Posterior vena cava (tissue), 2 donors: ENCODE measurements at places on chromosomes 16 and 17.

- no peak for DNase-seq
Measured at GRCh38 chr17:34633351-34633750, 54.0 kb downstream of the TMEM132E start.

DNA sequence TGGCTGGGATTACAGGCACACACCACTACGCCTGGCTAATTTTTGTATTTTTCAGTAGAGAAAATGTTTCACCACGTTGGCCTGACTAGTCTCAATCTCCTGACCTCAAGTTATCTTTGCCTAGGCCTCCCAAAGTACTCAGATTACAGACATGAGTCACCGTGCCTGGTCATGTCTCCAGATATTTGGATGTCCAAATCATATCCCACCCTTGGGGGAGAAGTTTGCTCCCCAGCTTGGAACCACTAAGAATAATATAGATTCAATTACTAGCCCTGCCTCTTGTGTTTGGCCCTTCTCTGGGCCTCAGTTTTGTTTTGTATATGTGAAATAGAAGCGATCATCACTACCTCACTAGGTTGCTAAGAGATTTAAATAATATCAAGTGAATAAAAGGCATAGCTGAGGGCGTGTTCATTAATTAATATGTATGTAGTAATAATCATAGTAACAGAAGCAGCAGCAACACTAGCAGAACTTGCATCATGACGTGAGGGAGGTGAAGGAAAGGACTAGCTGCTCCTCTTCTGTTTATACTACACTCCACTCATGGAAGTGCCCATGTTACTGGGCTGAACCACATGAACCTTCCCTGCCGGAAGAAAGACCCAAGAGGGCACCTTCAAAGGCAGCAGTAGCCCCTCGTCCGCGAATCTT, 253.6 kb upstream of the XYLT1 start:
- no peak for DNase-seq

GRCh38 chr16:2323701-2324100, 16.8 kb downstream of the ABCA3 start:
- DNase-seq, result peak; percentile 55

DNA sequence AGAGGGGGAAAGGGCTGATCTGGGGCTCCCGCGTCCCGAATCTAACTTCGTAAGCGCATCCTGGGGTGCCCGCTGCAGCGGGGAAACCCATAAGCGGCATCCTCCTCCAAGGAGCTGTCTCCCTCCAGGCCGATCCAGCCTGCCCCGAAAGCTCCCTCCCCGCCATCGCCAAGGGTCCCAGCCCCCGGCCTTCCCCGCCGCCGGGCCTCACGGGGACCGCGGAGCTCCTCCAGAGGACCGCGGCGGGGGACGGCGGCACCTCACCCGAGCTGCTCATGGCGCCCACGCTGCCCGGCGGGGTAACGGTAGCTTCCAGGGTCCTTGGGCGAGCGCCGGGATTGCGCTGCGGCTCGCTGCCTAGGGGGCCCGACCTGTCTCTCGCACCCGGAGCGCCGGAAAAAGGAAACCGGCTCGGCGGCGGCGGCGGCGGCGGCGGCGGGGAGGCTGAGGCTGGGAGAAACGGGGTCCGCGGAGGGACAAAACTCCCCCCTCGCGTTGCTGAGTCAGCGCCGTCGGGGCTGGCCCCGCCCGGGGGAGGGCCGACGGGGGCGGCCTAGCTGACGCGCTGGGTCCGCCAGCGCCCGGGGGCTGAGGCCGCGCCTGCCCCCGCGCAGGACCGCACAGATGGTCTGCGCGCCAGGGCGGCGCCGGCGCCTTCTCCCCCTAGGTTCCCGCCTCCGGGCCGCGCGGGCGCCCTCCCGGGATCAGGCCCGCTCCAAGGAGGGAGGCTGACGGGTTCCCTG, at the start of gene BLMH:
Gene BLMH (minus strand): TSS at position 402 of the 743 bp plus-strand sequence. CDS start 125 bp downstream, at position 277.
- peak; percentile 94 for DNase-seq

- DNase-seq, result no peak
Measured at GRCh38 chr17:14351493-14351892, 50.6 kb downstream of the HS3ST3B1 start.

DNA sequence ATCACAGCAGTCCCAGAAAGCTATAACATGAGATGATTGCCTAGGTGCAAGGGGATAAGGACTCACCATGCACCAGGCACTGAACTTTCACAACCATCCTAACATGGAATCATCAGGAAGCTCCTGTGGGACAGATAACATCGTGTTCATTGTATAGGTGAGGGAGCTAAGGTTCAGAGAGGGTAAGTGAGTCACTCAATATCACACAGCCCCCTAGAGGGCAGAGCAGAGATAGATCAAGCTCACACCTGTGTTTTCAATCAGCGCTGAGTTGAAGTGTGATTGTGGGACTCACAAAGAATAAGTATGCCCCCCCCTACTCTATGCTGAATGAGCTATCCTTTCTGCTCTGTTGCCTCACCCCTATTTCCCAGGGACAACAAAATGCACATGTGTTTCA, 377.7 kb upstream of the ERCC4 start:
- no peak for DNase-seq

DNA sequence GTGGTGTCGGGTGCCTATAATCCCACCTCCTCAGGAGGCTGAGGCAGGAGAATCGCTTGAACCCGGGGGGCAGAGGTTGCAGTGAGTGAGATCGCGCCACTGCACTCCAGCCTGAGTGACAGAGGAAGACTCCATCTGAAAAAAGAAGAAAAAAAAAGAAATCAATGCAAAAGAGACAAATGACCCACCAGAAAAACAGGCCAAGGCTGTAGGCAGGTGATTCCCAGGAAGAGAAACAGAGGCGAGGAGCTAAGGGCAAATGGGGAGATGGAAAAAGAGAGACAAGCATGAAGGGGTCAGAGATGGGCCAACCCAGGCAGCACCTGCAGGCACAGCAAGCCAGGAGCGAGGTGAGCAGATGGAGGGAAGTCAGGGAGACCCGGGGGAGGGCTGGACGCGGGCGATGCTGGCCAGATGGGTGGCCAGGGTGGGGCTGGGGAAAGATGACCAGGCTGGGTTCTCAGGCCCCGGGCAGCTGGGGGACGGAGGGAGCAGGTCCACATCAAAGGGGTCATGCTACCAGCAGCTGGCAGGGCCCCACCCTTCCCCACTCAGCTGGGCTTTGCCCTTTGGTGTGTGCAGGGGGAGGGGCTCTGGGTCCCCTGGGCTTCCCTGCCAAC, 25.5 kb downstream of the MYBBP1A start:
- no peak for DNase-seq

DNA sequence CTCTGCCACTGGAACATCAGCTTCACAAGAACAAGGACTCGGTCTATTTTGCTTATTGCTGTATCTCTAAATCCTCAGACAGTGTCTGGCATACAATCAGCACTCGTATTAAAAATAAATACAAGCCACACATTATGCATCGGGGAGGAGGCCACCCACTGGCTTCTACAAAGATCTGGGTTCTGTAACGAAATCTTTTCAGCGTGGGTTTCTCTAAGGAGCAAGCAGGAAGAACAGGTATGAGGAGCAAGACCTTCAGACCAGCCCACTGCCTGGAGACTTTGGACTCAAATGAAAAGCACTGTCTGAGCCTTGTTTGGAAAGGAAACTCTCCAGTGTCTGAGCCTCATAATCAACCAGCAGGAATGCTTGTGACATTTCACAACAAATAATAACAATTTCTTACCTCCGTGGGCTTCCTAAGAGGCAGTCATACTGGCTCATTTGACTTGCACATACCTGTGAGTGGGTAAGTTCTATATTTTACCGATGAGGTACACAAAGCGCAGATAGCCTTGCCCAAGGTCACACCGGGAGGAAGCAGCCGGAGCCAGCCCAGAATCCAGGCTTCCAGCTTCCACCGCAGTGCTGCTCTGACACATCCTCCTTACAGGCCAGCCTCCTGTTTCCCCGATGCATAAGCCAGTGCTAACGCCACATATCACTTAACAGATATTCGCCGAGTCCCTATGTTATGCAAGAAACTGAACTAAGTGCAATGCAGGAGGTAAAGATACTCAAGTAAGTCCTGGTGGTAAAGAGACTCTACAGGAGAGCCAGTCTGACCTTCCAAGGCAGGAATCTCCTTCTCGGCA, 118.6 kb upstream of the TNRC6C start:
- DNase-seq, result peak; percentile 82

DNA sequence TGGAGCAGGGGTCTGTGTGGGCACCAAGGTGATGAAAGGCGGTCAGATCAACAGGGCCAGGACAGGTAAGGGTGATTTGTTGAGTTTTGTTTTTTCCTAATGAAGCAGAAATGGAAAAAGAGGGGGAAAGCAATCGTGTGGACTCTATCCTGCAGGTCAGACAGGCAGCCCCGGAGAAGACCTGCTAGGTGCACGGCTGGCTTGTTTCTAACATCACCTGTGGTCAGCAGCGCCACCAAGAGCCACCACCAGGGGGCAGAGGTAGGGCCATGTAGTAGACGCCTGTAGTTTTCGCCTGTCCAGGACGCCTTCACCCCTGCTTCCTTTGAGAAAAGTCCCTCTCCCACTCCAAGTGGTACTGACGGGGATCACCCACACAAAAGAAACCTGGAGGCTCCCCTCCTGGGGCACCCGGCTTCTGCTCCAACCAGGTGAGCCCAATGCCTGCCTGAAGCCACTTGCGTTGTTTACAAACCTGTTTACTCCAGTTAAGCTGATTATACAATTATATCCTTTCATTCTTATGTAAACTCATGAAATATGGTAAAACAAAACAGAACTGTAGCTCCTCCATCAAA, 54.2 kb upstream of the SEC14L1 start:
- peak; percentile 94 for DNase-seq

DNA sequence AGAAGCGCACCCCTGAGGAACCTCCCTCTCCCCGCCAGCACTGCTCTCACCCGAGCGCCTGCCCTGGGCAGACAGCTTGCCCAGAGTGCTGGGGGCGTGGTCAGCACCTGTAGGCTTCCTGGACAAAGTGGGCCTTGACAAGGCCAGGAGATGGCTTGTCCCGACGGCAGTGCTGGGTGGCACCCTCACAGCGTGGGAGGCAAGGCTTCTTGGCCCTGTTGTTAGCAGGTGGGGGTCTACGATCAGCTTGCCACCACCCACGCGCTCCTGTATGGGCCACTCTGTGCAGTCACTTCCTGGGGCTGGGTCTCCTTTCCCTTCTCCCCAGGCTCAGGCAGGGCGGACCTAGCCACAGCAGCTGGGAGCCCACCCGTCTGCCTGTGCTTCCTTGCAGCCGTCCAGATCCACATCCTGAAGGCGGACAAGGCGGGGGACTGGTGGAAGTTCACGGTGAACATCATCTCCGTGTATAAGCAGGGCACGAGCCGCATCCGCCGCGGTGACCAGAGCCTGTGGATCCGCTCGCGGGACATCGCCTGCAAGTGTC, 218.0 kb downstream of the NTN1 start:
- DNase-seq, result no peak

DNA sequence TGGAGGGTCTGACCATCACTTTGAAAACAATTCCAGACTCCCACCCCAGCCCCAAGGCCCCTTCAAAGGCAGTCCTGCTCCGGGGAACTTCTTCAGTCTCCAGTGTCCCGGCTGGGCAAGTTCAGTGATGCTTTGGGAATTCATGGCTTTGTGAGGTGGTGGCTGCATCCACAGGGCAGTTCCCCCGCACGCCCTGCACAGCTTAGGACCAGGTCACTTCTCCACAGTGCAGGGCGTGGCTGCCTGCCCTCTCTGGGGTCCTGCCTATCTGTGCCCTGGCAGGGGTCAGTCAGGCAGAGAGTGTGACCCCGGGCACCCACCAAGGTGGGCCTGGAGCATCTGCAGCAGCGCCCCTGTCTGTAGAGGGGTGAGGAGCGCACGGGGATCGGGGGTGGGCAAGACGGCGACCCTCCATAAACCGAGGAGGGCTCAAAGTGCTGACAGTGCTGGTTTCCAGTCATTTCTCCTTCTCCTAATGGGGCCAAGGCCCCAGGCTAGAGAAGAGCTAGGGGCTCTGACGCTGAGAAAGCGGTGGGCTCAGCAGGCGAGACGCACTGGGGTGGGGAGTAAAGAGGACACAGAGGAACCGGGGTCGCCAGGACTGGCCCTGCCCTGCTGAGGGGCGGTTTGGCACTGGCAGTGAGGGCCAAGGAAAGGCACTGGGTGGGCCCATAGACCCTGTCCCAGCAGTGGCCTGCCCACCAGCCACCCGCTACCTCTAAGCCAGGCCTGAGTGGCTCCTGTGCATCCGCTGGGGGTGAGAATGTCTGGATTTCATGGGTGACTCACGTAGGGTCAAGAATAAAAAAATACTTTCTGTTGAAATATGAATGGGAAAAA, 4.2 kb upstream of the ARHGAP27 start:
- DNase-seq, result peak; percentile 77
